ENCODE measurements at places on chromosomes 4 and X.

- no peak for DNase-seq
These were observed 41.1 kb upstream of the TAB3 start for GRCh38 chrX:30930143-30930542.

GRCh38 chr4:6953751-6954380 is 44.2 kb downstream of the TBC1D14 start:
- peak; percentile 72 for DNase-seq

GRCh38 chr4:165327211-165328100 is at the start of gene MSMO1:
TSS of gene MSMO1 (plus strand) at chr4:165327669. CDS start at chr4:165333371, 5,702 bp downstream.
- DNase-seq, result peak; percentile 100

- DNase-seq, result no peak
These were observed 56.7 kb downstream of the SPINK2 start for GRCh38 chr4:56764775-56765174.

- no peak for DNase-seq
These were observed 609 bp downstream of the NR3C2 start for GRCh38 chr4:148441624-148441985.

- DNase-seq, result no peak
These were observed 117.3 kb downstream of the NKX6-1 start for GRCh38 chr4:84381759-84382158.

- no peak for DNase-seq
These were observed 566 bp upstream of the LIMCH1 start for GRCh38 chr4:41537292-41537890.

DNA sequence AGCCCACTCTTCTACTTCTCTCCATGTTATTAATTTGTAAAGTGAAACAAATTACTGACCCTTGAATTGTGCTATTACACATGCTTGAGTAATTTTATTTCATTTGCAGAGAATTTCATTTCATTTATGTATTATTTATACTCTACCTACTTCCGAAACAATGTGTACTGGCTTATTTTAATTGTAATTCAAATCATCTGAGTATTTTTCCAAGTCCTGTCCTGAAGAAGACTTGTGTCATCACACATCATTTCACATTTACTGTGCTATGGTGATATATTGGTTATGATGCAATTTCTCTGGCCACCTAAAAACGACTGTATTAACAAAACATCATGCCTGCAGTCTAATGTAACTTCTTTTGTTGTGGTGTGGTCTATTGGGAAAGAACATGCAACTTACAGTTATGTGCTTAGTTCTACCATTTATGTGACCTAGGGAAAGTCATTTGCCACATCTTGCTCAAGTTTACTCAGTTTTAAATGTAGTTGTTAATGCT is 384.5 kb downstream of the RPA4 start:
- DNase-seq, result no peak

- peak; percentile 86 for DNase-seq
These were observed 17.7 kb upstream of the TAB3 start for GRCh38 chrX:30906726-30907125.

- DNase-seq, result no peak
These were observed 327.9 kb upstream of the PITX2 start for GRCh38 chr4:110950731-110951130.

DNA sequence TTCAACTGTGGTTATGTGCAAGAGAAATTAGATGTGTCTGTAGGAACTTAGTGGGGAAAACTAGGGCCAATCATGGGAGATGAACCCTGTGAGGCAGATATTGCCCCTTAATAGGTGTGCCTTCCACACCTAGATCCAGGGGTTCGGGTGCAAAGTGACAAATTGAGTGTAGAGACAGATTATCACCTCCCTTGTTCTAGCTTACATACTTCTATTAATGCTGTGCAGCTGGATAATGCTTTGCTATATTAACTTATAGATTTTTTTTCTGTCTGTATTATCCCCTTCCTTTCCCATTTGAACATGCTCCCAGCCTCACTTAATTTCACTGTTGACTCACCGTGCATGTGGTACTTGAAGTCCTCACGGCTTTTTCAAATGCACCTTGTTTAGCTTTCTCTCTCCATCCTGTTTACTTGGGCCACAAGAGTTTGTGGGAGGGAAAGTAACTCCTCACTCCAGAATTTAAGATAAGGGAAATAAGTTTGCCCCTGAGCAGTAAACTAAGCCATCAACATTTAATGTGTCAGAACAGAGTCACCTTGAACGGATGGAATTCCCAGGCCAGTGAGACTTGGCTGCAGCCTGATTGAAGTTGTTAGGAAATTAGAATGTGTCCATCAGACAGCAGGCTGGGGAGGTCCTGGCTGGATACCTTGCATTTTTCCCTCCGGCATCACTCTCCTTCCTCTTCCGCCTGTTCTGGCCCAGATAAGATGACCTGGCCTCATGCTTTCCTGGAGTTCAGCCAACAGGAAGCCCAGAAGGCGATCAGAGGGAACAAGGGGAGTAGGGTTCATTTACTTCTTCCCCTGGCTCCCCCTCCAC is 478.4 kb downstream of the BCOR start:
- DNase-seq, result peak; percentile 39

DNA sequence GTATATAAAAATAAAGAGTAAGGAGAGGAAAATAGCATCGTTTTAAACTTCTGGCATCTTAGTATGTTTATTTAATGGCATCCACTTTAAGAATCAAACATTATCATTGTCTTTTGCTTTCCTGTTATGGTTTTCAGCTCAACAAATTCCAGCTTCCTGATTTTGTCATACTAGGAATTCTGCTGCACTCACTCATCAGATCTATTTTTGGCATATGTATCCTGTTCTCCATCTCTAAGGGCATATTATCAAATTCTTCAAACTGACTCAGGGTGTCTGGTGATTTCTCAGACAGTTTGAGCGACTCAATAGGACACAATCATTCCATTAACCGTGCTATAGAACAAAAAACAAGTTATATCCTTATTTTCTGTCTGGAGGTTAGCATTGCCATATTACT is 248.5 kb upstream of the DIAPH2 start:
- peak; percentile 21 for DNase-seq

DNA sequence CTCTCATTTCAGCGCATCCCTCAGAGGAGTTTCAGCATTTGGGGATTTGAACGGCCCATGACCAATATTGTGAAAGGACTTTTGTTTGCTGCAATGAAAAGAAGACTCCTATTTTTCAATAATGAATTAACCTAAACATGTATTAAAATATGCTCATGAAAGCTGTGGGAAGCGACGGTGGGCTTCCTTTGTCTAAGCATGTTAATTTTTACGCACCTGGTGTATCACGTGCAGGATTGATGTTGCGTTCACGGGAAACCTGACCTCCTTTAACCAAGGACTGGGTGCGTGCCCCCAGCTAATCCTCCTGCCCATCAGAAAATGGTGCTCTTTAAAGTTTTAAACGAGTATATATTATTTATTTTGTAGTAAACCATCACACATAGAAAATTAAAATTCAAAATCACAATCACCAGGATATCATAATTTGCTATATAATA is 590 bp upstream of the CCDC110 start:
- no peak for DNase-seq

- peak; percentile 23 for DNase-seq
These were observed 9.9 kb downstream of the TADA2B start for GRCh38 chr4:7052923-7053715.

GRCh38 chrX:43553257-43553656 is 102.8 kb upstream of the MAOA start:
- DNase-seq, result no peak
